Putamen (tissue), 1 donor: ENCODE measurements at places on chromosomes 12 and 14.
A peak's percentile ranks its signal among the peaks of the same experiment; 100 is the strongest.

- DNase-seq: no peak
These were observed 47.2 kb downstream of the CCDC91 start for GRCh38 chr12:28237423-28237822.

DNA sequence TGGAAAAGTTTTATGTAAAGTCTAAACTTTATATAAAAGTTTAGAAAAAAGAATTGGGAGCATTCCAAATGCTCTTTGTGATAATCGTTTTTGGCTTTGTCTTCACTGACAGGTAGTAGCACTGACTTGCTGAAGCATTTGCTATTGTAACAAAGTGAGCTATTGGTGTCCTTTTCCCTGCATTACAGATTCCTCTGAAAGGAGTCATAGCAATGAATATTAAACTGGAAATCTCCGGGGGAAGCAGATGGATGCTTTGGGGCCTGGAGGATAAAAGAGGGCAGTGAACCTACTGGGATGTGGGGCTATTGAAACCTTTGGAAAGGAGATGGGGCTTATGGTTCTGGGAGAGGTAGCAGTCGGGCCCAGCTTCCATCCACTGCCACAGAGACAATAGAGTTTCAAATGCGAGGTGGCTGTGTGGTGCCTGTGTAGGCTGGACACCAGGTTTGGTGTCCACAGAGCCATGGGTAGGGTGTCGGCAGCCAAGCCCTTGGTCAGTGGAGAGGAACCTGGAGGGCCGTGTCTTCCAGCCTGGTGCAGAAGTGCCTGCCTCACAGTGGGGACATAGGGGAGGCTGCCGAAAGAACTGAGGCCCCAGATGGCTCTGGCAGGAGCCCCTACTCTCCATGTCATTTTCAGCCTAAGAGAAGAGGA lies 10.1 kb downstream of the GSG1 start:
- no peak for DNase-seq

- DNase-seq: no peak
These were observed 92.4 kb downstream of the CIT start for GRCh38 chr12:119784673-119785072.

GRCh38 chr12:13007496-13008233 lies 7.6 kb upstream of the HEBP1 start:
- peak; percentile 65 for DNase-seq

GRCh38 chr12:61804301-61804700 lies 455.9 kb upstream of the USP15 start:
- no peak for DNase-seq

DNA sequence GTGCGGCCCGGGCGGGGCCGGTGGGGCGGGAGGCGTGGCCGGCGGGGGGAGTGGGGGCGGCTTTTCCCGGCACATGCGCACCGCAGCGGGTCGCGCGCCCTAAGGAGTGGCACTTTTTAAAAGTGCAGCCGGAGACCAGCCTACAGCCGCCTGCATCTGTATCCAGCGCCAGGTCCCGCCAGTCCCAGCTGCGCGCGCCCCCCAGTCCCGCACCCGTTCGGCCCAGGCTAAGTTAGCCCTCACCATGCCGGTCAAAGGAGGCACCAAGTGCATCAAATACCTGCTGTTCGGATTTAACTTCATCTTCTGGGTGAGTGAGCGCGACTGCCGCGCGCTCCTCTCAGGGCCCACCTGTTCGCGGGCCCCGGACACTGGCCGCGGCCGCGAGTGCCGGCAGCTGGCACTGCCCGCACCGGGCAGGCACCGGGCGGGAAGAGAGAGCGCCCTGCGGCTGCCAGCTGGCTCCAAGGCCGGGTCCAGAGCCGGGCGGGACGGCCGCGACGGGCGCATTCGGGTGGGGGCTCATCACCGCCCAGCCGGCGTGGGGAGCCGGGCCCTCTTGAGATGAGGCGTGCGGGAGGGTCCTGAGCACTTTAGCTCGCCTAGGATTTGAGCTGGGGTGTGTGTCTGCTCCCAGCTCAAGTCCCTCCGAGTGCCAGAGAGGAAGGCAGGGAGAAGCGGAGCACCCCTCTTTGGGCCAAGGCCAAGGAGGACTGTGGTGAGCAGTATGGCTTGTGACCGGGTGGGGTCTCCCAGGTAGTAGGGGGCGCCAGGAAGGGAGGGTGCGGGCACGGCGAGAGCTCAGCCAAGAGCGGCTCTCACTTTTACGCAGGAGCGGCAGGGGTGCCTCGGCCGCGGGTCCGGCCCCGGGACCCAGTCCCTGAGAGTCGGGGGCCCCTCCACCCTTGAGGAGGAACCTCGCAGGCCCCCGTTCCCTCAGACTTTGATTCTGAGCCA lies at the start of gene CD9:
Gene CD9, plus strand, starts transcription at position 145 of the 957 bp plus-strand sequence. Its CDS starts 100 bp downstream, at position 245.
- no peak for DNase-seq

- DNase-seq: peak; percentile 81
These were observed at the start of gene VTI1B for GRCh38 chr14:67674480-67675218. VTI1B (minus strand) TSS chr14:67674632; CDS start chr14:67674489, 143 bp downstream.

GRCh38 chr14:76829013-76829365 lies 2.8 kb downstream of the LRRC74A start:
- peak; percentile 50 for DNase-seq

GRCh38 chr12:39671898-39672875 lies 52.6 kb upstream of the ABCD2 start:
- no peak for DNase-seq
